ENCODE measurements at places on chromosomes 4 and X.

DNA sequence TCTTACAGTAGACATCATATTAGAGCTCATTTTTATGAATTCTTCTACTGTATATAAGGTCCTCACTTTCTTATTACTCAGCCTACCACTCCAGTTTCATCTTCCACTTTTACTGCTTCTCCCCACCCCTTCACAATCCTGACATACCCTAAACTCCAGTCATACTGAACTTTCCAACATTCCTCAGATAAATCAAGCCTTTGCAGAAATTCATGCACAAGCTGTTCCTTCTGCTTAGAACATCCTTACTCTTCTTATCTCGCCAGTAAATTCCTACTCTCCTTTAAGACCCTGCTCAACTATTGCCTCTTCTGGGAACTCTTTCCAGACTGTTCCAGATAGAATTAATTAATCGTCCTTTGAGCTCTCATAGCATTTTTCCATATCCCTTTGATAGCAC, 24.8 kb downstream of the RTL9 start:
- no peak for DNase-seq

DNA sequence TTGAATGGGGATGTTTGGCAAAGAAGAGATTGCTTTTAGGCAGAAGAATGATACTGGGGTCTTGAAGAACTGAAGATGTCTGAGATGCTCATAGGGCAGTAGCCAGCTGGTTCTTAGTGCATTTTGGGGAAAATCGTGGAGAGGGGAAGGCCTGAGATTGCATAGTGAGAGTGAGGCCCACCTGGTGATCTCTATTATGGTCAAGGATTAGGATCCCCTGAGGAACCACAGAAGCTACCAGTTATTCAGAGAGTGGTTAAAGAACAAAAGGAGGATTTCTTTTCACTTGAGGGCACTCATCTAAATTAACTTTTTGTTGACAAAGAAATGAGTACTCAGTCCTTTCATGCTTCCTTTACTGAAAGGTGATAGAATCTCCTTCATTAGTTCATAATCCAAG, 271.3 kb upstream of the HAND2 start:
- DNase-seq: no peak

GRCh38 chr4:144969821-144970220, 128.2 kb downstream of the ANAPC10 start:
- no peak for DNase-seq

GRCh38 chrX:8235026-8235425, 64.0 kb upstream of the VCX2 start:
- no peak for DNase-seq

DNA sequence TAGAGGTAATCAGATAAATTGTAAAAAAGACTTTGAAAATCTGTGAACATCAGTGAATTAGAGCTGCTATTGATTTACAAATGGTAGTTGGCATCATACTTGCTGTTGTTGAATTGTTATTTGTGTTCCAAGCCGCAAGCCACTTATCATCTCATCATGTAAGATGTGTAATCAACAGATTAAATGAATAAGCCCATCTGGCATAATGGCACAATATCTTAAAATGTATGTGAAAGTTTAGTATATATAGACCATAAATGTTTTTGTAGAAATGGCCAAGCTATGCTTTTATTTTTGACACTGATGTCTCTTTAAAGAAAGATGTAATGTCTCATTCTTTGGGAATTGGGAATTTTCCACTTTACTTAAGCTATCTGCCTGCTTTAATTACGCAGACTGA, 682.6 kb upstream of the GNPDA2 start:
- DNase-seq: no peak

GRCh38 chrX:20523626-20524312, 257.1 kb upstream of the RPS6KA3 start:
- DNase-seq: no peak

DNA sequence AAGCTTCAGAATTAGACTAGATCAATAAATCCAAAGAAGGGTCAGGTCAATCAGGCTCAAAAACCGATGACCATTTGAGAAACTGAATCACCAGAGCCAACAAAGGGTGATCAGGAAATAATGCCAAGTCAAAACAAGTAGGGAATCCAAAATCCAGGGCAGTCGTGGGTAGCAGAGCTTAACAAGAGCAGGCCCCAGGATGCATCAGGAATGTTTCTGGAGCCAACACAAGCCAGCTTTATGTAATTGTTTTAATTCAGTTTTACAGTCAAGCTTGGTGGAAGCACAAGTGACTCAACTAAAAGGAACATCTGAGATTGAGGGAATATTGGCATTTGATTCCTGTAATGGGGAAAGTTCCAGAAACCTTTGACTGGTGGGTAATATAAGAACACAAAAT, 237.9 kb upstream of the EDA2R start:
- DNase-seq: no peak

- no peak for DNase-seq
Measured at GRCh38 chr4:24226023-24226422, 336.2 kb upstream of the PPARGC1A start.

DNA sequence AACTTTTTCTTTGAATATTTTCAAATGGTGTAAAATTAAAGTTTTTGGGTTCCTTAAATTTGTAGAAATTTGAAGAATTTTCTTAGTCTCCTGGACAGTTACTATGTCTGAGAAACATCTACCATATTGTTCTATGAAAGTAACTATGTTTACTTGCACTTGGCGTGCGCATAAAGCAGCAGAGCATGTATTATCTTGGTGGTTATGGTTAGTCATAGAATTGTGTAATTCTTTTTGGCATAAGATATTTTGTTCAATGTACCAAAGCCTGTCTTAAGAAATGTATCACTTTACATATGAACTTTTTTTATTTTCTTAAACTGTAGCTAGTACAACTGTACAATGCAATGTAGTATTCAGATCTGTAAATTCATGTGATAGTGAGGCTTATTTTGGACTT, 49.2 kb downstream of the CDS1 start:
- no peak for DNase-seq

DNA sequence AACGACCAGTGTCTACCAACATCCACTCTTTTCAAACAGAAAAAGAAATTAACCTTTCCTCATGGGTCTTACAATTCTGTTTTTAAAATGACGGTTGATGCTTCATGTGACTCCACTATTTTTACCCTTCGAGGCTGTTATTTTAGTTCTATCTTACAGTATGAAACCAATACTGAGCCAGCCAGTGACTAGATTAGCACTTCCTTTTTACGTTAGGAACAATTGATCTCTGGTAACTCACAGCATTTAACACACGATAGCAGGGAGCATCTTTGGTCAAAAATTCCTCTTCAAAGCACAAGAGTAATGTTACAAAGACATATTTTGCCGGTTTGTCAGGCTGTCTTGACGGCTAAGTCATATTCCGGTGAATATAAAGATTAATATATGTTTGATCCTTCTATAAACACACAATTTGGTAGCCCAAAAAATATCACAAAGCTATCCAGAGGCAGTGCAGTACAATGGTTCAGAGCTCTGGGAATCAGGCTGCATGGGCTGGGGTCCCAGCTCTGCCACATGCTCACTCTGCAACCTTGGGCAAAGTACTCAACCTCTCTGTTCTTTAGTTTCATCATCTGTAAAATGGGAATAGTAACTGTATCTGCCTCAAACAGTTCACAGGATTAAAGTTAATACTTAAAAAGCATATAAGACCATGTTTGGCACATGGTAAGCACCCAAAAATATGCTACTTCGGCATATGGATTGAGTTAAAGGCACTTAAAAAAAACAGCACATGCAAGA, 62.9 kb upstream of the TXK start:
- no peak for DNase-seq

DNA sequence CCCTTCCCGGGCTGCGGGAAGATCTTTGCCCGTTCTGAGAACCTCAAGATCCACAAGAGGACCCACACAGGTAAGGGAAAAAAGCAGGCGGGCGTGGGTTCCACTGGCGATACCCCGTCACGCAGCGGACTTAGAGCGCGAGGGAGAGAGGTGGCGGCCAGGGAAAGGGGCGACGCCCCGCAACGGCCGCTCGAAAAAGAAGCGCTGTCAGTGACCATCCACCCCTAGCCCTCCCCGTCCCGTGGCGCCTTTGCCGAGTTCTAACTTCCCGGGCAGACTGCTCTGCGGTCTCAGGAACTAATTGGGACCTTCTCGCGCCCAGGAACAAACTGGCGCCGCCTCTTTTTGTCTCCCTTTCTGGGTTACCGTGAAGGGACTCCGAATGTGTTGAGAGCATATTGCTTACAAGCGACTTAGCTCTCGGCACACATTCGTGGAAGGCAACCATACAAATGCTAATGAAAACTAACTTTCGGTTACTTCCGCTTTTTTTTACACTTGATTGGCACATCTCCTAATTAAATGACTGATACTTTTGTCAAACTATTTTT, 1.8 kb downstream of the ZIC3 start:
- no peak for DNase-seq

GRCh38 chrX:47690175-47690574, 31.2 kb upstream of the UXT start:
- DNase-seq: no peak

DNA sequence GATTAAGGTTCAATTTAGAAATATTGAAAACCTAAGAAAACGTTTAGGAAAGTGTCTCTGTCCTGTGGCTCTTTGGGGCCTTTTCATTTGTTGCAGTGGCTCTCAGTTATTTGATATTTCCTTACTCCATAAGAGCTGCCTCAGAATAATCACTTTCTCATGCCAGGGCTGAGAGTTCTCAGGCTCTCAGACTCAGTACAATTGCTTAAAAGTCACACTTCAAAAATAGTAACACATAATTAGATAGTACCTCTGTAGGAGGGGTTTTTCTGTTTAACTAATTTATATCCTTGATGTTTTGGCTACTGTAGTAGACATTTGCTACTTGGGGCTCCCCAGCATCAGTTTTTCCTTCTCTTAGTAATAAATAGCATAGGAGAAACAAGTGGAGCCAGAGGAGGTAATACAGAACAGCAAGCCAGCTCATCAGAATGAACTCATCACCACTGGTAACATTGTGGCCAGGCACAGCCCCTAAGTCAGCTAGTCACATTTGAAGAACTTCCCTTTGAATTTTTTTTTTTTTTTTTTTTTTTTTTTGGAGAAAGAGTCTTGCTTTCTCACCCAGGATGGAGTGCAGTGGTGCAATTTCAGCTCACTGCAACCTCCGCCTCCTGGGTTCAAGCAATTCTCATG, 8.0 kb upstream of the HNRNPD start:
- no peak for DNase-seq

GRCh38 chr4:144816668-144817067, 170.7 kb downstream of the HHIP start:
- no peak for DNase-seq

GRCh38 chrX:140525448-140525847, 20.6 kb upstream of the SOX3 start:
- no peak for DNase-seq

GRCh38 chrX:150268839-150269355, 94.2 kb upstream of the MAMLD1 start:
- no peak for DNase-seq

Data from activated CD4-positive, alpha-beta T cell treated with anti-CD3 and anti-CD28 coated beads, Interleukin-2, amount 50 U/mL, for 1 hour (primary cell).